ENCODE measurements at places on chromosomes 7 and 10. TPM values are rescaled to one million over a fixed set of nuclear protein-coding genes. Genes with fewer than 3 reads are reported as not detected.

DNA sequence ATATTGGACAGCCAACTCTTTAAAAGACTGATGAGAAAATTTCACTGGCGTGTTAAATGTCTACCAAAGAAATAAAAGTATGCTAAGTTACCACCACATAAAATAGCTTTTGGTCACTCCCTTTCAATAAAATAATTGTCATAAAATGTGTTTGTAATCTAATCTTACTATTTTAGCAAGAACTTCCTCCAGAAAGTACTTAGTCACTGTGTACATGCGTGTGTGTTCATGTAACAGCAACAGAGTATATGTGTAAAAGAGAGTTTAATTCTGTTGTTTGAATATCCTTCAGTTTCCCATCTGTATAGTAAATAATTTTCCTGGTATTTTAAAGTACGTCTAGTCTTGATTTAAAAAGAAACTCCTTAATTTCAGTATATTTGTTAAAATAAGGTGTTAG is 35.0 kb upstream of the WASL start:
- no peak for DNase-seq

- no peak for DNase-seq
Measured at GRCh38 chr7:158950914-158951635, 94.7 kb downstream of the DYNC2I1 start.

DNA sequence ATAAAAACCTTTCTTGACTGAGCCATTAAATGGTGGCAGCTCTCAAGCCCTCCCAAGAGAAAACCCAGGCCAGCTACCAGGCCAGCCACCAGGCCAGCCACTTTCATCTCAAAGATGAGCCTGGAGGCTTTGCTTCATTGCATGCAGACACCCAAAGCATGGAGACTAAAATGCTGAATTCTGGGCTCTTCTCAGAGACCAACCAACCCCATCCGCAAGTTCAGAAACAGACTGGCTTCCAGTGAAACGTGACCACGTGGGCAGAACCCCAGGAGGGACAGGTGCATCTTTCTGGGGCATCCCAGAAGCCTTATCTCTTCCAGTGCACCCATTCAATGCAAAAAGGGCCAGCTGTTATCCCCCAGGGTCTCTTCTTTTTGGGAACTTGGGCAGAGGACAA is 20.9 kb downstream of the CHST15 start:
- no peak for DNase-seq

- DNase-seq: no peak
Measured at GRCh38 chr7:80999771-81000170, 80.9 kb upstream of the SEMA3C start.

GRCh38 chr7:92076509-92076908 is 57.8 kb downstream of the CYP51A1 start:
- no peak for DNase-seq

DNA sequence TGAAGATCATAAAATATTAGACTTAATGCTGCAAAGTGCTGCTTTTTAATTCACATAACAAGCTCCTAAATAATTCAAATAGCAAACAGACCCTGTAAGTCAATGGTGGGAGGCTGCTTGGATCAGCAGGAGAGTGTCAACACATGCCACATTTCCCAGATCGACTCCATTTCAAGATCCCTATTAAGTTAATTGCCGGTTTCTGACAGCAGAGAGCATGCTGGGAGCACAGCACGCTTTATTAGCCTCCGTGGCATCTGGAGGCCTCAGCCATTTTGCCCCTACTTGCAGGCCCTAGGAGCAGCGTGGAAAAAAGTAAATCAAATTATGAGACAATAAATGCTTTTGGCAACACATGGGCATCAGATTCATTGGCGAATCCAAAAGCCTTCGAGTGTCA is 201.0 kb downstream of the EMX2 start:
- DNase-seq: no peak

GRCh38 chr10:102657984-102658724 is 13.9 kb downstream of the TRIM8 start:
- DNase-seq: peak; percentile 88

DNA sequence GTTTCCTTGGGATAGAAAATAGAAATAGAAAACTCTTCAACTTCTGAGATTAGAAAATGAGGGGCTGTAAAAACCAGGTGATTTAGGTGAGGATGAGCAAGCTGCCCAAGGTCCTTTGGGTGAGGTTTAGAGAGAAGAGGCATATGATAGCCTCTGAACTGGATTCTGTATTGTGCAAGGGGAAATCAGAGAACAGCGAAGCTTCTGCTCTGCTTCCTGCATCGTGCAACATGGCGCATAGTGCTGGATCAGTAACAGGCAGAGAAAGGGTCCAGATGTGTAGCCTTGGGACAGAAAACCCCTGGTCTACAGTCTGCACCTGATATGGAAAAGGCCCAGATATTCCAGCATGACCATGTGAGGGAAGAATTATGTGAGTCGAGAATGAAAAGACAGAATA is 121.7 kb downstream of the MBL2 start:
- DNase-seq: no peak

GRCh38 chr10:102704915-102705314 is 9.3 kb downstream of the ARL3 start:
- DNase-seq: no peak

GRCh38 chr10:47189802-47190201 is 110.2 kb upstream of the GDF10 start:
- no peak for DNase-seq

GRCh38 chr7:30254717-30255063 is 29.7 kb upstream of the ZNRF2 start:
- no peak for DNase-seq

- no peak for DNase-seq
Measured at GRCh38 chr10:132582771-132583170, 45.2 kb downstream of the INPP5A start.

- no peak for DNase-seq
Measured at GRCh38 chr7:54995610-54996363, 23.0 kb upstream of the EGFR start.

DNA sequence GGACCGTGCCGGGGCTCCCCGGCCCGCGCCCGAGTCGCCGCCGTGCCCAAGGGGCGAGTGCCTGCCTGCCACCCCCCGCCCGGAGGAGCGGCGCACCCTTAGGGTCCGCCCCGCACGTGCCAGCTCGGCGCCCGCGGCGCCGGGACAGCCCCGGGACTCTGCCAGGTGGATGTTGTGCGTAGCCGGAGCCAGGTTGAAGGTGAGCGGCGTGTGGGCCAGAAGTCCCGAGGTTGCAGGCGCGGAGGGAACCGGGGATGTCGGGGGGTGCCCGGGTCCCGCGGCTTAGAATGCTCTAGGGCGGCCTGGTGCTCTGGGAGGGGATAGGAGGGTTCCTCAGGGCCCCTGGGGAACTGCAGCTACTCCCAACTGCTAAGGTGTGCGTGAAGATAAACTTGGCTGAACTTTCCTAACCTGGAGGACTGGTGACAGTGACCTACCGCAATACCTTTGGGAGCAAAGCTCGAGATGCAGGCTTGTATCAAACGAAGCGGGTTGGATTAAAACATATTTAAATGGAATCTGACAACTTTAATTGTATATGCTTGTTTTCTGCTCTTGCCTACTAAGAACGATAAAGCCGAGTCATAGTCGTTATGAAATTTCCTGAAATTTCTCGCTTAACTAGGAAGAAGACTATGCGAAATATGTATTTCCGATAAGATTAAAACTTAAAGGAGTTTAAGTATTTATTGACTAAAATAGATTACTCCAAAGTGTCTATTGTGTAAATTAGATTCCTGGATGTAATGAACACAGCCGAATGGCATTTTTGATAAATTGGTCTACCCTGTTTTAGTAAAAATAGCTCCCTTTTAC is at the start of gene CUX1:
TSS of gene CUX1 (plus strand) at position 156 of the 816 bp plus-strand sequence. CDS start at position 170, 14 bp downstream.
- peak; percentile 79 for DNase-seq

- no peak for DNase-seq
Measured at GRCh38 chr7:149524394-149524793, 26.8 kb upstream of the ZNF746 start.

- no peak for DNase-seq
Measured at GRCh38 chr10:10542477-10542876, 475.2 kb upstream of the CELF2 start.

DNA sequence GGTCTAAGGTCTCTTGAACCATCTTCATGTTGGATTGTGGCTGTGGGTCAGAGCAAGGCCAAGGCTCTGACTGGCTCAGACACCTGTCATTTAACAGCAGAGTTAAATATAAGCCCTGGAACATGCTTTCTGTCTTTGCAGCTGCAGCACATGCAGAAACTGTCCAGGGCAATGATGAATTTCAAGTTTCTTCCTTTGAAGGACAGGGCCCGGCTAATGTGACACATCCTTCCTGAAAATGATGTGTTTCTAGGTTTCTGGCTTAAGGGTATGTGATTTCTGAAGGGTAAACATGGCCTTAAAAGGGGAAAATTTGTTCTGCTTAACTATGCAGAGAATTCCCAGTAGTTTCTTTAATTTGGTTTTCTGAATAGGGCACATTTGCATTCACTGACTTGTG is 34.0 kb upstream of the SLC35B4 start:
- DNase-seq: no peak

- peak; percentile 81 for DNase-seq
Measured at GRCh38 chr7:100493476-100494264, 9.9 kb downstream of the NYAP1 start.

DNA sequence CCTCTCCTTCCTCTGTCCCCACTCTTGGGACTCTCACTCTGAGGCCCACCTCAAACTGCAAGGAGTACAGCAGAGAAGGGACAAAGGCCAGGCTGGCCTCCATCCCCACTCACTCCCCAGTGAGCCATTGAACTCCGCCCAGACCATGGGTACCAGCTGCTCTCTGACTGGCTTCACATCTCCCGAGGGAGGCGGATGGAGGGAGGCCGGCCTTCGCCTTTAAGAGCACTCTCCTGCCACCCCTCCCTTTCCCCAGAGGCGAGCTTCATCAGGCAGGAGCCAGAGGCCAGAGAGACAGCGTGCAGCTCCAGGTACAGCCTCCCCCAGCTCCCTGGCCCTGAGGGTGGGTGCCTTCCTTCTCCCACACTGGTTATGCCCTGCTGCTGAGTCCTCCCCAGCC is 1.8 kb upstream of the LDB3 start:
- no peak for DNase-seq

DNA sequence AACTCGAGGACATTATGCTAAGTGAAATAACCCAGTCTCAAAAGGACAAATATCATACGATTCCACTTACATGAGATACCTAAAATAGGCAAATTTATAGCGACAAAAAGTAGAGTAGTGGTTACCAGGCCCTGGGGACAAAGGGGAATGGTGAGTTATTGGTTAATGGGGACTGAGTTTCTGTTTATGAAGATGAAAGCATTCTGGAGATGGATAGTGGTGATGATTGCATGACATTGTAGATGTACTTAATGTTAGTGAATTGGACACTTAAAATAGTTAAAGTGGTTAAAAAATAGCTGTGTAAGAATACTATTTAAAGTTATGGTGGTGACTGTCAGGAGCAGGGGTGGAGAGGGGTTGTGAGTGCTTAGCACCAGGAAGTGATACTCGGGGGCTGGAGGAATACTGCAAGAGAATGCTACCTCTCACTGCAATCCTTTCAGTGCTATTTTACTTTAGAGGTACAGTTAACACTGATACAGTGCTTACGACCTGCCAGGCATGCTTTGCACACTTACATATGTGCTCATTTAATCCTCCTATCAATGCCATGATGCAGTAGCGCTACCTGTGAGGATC is 16.7 kb upstream of the TEX36 start:
- no peak for DNase-seq

DNA sequence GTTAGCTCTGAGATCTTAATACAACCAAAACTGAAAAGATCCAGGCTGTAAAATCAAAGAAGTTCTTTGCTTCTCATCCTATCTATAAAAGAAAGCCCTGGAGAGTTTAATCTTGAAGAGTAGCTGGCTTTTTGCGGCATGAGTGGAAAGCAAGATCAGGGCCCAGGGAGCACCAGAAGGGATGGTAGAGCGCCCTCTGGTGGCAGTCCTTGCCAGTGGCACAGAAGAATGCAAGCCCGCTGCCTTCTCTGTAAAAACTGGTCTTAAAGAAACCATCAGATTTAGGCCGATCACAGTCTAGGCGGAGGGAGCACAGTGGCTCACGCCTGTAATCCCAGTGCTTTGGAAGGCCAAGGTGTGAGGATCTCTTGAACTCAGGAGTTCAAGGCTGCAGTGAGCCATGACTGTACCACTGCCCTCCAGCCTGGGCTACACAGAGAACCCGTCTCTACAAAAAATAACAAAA is 35.6 kb downstream of the CPN1 start:
- DNase-seq: peak; percentile 90

DNA sequence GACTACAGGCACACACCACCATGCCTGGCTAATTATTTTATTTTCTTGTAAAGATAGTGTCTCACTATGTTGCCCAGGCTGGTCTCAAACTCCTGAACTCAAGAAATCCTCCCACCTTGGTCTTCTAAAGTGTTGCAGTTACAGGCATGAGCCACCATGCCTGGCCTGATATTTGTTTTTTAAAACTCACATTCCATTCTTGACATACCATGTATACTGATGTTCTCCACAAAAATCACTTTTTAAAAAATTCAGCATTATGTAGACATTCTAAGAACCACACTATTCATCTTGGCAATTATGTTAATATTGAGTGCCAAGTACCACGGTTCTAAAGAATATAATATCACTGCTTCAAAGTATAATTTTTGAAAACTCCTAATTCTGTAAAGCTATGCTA is 43.5 kb downstream of the IDE start:
- DNase-seq: no peak

GRCh38 chr7:127885843-127886242 is 145.4 kb downstream of the LRRC4 start:
- no peak for DNase-seq

DNA sequence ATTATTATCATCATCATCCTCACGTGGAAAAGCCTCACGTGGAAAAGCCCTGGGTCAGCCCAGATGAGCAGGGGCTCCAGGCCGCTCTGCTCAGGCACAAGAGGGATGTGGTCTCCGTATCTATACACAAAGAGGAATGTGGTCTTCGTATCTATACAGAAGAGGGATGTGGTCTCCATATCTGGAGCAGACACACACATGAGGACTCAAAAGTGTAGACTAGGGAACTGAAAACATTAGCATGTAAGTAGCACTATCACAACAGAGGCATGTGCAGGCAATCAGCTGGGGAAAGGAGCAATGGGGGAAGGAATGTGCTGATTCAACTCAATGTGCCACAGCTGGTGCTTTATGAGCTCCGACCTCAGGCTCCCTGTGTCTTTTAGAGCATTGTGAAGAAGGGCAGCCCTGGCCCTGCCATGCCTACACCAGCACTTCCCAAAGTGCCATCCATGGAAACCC is 86.5 kb downstream of the PLXNA4 start:
- DNase-seq: no peak

GRCh38 chr7:77388055-77388641 is 28.0 kb downstream of the GSAP start:
- no peak for DNase-seq

- no peak for DNase-seq
Measured at GRCh38 chr10:43138757-43139241, 554 bp downstream of the CSGALNACT2 start.

- DNase-seq: peak; percentile 96
Measured at GRCh38 chr10:95183271-95184230, 10.5 kb upstream of the ACSM6 start.

GRCh38 chr7:154532771-154533170 is 470.2 kb downstream of the PAXIP1 start:
- no peak for DNase-seq

Gene DENND2A
- 26.2 TPM for total RNA-seq

Gene ZNF248
- total RNA-seq: 14.3 TPM

Gene IGFBP1
- total RNA-seq: not detected

Gene DPYSL4
- total RNA-seq: 1.7 TPM

Gene OPN1SW
- total RNA-seq: not detected

Gene CCDC3
- total RNA-seq: 10.2 TPM

Gene UNCX
- total RNA-seq: not detected

Gene ADAP1
- 30.7 TPM for total RNA-seq

Gene FOXP2
- total RNA-seq: 7.6 TPM

Gene TMEM106B
- total RNA-seq: 37.5 TPM
